ENCODE measurements at places on chromosomes 11 and 22.

GRCh38 chr22:22802339-22802970 lies 85.2 kb upstream of the IGLL5 start:
- no peak for DNase-seq

GRCh38 chr11:92857407-92857806 lies 112.0 kb upstream of the MTNR1B start:
- no peak for DNase-seq

- no peak for DNase-seq
Measured at GRCh38 chr11:13249992-13250391, 27.6 kb upstream of the BMAL1 start.

- DNase-seq, result no peak
Measured at GRCh38 chr11:128933481-128934178, 9.0 kb downstream of the TP53AIP1 start.

DNA sequence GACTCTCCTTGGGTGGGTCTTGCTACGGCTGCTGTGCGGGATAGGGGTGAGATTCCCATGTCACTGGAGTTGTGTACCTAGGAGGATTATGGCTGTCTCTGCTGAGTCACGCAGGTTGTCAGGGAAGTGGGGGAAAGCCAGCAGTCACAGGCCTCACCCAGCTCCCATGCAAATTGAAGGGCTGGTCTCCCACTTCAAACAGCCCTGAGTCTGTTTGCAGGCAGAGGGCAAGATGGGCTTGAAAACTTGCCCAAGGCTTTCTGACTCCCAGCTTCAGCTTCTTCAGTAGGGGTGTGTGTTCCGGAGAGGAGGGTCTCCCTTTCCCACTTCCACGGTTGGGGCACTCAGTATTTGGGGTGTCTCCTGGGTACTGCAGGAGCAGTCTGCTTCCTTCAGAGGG lies 10.9 kb upstream of the SC5D start:
- no peak for DNase-seq

DNA sequence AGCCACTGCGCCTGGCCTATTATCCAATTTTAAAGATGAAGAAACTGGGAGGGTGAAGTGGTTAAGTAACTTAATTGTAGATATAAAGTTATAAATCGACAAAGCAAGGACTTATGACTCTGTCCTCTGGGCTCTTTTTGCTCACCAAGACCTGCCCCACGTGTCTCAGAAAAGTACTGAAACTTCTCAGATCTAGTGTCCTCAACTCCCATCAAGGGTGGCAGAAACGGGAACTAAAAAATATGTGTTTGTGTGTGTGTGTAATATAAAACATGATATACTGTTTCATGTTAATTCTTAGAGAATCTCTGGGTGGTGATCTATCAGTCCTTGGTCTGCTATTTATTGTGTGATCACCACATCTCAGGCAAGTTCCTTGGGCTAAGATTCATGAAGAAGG lies 104.9 kb downstream of the GAB2 start:
- no peak for DNase-seq

- no peak for DNase-seq
Measured at GRCh38 chr11:945986-946385, 20.3 kb downstream of the AP2A2 start.

GRCh38 chr11:67113231-67113721 lies 5.8 kb upstream of the KDM2A start:
- no peak for DNase-seq

- no peak for DNase-seq
Measured at GRCh38 chr11:74400606-74401005, 2.4 kb upstream of the PGM2L1 start.

GRCh38 chr11:102599642-102600261 lies 25.4 kb downstream of the MMP20 start:
- no peak for DNase-seq

DNA sequence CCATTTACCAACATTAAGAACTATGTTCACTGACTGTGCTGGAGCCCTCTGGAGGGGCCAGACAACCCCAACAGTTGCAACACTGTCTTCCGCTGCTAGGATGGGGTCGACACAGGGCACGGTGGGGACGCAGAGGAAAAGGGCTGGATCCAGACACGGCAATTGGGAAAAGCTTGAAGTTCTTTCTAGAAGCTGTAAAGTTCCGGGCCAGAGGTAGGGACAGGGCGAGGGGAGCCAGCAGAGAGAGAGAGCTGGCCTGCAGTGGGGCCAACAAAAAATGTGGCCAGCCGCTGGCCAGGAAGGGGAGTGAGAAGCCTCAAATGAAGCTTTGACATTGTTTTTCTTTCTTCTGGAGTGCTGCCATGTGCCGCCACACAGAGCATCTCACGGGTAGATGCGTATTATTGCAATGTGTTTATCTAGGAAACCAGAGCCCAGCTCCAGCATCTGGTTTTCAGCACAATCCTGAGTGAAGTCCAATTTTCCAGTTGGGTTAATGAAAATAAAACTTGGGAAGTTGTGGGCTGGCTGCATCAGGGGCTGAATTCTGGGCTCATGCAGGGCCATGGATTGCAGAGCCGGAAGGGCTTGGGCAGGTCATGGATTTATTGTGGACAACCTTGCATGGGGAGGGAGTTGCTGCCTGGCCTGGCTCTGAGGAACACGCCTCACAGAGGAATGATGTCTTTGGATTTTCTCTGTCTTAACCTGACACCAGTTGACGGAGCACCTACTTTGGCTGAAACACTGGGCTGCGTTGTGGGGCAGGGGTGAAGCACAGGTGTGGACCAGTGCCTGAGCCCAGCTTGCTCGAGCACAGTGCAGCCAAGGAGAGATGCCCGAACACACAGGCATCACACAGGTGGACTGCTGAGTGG lies 67.6 kb upstream of the AMPD3 start:
- DNase-seq, result no peak

- DNase-seq, result no peak
Measured at GRCh38 chr11:134480136-134480712, 68.2 kb upstream of the B3GAT1 start.

GRCh38 chr11:57484141-57484710 lies 23.9 kb downstream of the RTN4RL2 start:
- DNase-seq, result no peak

DNA sequence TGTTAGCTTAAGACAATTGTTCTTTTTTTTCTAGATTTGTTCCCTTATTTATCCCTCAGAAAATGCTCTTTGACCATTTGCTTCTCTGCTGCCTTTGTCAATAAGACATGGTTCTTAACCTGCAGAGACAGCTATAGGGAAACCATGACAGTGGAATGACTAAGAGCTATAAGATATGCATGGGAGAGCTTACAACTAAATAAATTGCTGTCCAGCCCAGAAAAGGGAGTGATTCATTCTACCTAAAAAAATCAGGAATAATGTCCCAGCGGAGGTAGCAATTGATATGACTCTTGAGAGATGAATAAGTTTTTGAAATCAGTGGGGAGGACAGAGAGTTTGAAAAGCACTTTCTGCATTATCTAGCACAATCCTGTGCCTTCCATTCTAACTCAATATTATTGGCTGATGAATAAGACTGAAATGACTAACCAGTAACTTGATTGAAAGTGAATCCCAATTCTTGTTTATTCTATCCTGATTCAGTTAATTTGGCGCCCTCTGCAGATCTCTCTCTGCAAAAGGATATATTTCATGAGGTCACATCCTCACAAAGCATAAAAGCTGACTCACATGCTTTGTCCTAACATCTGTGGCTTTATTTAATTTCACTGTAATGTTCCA lies 680.5 kb upstream of the API5 start:
- no peak for DNase-seq
